Pericardium fibroblast (primary cell): ENCODE measurements at places on chromosomes 7 and 10. TPM values are rescaled to one million over a fixed set of nuclear protein-coding genes. Genes with fewer than 3 reads are reported as not detected.

Gene TDRD1
- 0.23 TPM in 1 of 2 replicates, not detected in the other for total RNA-seq

Gene PLCE1
- total RNA-seq, result 3.6 and 6.0 TPM in 2 replicates

Gene TAS2R41
- not detected in 2 replicates for total RNA-seq

Gene GIMAP8
- total RNA-seq, result not detected in 2 replicates

Gene DRGX
- not detected in 2 replicates for total RNA-seq

Gene MRLN
- not detected in 2 replicates for total RNA-seq
